CD4-positive, alpha-beta memory T cell (primary cell): ENCODE measurements at places on chromosomes 12 and 14. TPM values are rescaled to one million over a fixed set of nuclear protein-coding genes. Genes with fewer than 3 reads are reported as not detected.

Gene GYS2
- 0.32 TPM for total RNA-seq

DNA sequence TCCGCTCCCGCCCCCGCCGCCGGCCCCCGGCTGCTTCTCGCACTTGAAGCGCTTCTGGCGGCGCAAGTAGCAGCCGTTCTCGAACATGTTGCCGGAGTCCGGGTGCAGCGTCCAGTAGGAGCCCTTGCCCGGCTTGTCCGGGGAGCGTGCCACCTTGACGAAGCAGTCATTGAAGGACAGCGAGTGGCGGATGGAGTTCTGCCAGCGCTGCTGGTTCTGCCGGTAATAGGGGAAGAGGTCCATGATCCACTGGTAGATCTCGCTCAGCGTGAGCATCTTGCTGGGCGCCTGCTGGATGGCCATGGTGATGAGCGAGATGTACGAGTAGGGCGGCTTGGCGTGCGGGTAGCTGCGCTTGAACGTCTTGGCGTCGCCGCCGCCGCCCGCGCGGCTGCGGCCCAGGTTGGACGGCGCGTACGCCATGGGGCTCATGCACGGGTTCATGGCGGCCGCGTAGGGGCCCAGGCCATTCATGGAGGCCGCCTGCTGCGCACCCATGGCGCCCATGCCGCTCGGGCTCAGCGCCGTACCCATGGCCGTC is 3.0 kb downstream of the FOXA1 start:
- DNase-seq, result no peak

Gene SPSB2
- 21.9 TPM for total RNA-seq

DNA sequence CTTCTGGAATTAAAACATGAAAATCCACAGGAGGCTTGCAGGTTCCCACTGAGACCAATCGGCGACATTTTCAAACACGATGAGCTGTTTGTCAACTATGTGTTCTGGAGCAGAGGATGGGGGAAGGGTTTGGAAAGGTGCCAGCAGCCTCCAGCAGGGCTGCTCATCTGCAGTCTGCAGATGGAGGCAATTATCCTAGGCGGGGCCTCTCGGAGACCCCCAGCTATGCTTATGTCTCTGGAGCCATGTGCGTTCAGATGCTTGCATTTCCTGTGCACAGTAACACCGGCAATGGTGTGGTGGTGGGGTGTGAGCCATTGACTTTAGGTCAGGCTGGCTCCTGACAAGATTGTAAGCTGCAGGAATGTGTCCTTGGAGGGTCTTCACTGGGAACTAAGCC is 51.7 kb downstream of the RPH3A start:
- no peak for DNase-seq

Gene C1QL4
- total RNA-seq, result not detected

Gene SLC10A1
- not detected for total RNA-seq

Gene IL31
- total RNA-seq, result not detected

DNA sequence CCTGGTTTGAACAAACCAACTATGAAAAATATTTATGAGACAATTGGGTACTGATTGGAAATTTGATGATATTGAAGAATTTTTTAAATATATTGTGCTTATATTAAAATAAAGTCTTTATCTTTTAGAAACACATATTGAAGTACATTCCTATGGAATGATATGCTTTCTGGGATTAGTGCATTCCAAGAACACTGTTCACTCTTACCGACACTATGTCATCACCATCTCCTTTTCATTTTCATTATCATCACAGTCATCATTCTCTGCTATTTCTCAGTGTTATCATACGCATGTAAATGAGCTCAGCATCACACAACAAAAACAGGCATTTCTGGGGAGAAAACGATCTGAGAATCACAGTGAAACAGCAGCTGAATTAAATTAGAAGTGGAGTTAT is 513.3 kb upstream of the CCDC196 start:
- no peak for DNase-seq

- DNase-seq, result no peak
Observed at GRCh38 chr14:90177539-90178189, 78.7 kb upstream of the PSMC1 start.

GRCh38 chr12:172732-173161 is 41.2 kb downstream of the SLC6A12 start:
- DNase-seq, result no peak

- DNase-seq, result no peak
Observed at GRCh38 chr12:114319422-114319821, 86.5 kb downstream of the TBX5 start.

- DNase-seq, result no peak
Observed at GRCh38 chr12:83826112-83826511, 1086.5 kb downstream of the SLC6A15 start.

Gene TEAD4
- not detected for total RNA-seq

GRCh38 chr12:49797449-49797776 is 30.8 kb downstream of the NCKAP5L start:
- no peak for DNase-seq

Gene TNFAIP2
- total RNA-seq, result 5.8 TPM

Gene TFCP2
- 40.0 TPM for total RNA-seq

DNA sequence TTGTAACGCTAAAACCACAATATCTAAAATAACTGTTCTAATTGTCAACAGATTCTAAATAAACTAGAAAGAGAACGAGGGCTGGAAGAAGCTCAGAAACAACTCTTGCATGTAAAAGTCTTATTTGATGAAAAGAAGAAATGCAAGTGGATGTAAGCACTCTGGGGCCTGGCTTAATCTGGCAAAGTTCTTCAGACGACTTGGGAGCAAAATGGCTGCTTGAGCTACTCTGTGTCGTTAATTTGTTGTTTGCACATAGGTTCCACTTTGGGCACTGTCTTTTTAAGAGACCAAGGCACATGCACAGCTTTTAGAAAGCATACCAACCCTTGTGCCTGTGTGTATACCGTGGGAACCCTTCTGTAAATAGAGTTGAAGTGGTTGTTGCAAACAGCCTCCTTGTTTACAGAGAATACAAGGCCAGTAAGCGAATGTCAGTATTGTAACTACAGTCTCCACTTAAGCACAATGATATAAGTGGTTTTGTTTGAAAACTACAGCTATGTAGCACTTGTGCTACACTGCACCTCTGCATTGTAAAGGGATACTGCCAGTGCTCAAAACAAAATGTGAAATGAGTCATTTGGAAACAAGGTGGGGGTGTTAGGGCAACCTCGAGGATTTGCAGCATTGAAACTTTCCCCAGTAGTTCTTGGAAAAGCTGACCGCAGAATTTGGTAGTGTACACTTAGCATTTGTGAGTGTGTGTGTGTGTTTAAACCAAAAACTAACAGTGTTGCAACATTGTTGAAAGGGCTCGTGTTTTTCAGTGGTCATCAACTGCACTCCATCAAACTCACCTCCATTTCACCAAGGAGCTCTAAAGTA is 154.3 kb downstream of the CEP83 start:
- DNase-seq, result no peak

GRCh38 chr12:120887253-120888043 is 16.7 kb downstream of the SPPL3 start:
- no peak for DNase-seq

GRCh38 chr12:67450441-67450840 is 181.3 kb downstream of the CAND1 start:
- DNase-seq, result no peak

GRCh38 chr12:12734054-12734453 is 16.9 kb downstream of the CDKN1B start:
- DNase-seq, result no peak

DNA sequence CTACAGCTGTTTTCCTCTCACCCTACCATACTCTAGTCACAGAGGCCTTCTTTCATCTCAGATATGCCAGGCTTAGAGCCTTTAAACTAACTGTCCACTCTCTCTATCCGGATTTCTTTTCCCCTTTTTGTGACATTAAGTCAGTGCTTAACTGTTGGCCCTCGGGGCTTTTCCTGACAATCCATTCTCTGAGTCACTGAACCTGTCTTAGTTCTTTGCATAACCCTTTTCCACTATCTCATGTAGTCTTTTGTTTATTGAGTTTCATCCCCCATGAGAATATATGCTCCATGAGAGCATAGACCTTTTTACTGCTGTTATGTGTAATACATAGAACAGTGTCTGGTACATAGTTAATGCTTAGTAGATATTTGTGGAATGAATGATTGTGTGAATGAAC is 68.7 kb downstream of the PLEKHA5 start:
- DNase-seq, result no peak

GRCh38 chr12:24631676-24632426 is 317.1 kb downstream of the BCAT1 start:
- DNase-seq, result no peak

DNA sequence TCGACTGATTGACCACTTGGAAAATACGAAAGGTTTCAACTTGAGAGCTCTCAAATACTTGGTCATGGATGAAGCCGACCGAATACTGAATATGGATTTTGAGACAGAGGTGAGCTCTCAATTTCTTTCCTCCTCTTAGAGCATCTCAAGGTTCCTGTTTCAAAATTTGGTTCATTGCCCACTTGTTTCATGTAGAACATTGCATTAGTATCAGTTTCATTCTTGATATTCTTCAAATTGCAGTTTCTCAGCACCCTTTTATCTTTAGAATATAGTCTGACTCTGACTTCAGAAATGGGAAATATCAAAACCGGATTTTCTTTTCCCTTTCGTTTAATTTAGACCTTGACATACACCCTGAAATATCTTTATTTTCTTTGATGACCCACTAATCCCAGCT is 8.8 kb downstream of the DDX47 start:
- DNase-seq, result no peak

DNA sequence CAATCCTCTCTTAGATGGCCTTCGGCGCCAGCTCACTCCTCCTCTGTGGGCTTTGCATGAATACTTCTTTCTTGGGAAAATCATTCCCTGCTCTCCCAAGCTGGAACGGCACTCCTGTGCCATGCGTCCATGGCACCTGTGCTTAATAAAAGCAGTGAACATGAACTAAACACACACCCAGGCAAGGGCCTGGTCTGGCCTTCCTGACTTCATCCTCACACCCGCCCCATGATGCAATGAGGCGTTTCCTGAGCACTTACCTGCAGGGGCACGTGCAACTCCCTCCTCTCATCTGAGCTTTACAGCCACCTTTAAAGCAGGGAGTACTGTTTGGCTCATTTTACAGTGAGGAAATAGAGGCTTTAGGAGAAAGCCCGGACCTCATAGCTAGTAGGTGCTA is 219.8 kb downstream of the SLC41A2 start:
- DNase-seq, result no peak

DNA sequence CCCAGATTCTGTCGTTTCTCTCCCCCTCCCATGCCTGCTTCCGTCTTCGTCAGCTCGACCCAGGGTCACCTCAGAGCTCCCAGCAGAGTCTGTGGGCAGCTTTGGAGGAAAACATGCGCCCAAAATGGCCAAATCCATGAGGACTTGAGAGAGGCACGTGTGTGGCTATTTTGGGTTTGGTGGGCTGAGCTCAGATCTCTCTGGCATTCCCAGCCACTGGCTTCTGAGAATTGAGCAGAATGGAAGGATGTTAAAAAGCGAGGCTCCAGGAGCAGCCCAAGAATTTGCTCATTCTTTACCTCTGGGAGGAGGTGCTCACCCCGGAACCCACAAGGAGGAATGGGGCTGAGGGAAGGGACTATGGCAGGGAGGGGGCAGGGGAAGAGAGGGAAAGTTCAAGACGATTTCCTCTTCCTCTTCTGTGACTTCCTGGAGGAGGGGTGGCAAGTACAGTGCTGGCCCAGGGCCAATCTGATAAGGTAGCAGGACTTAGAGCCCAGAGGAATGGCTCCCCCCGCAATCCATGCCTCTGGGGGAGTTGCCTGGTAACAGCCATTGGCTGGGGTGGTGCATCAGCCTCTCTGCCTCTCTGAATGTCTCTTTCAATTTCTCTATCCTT is 20.1 kb downstream of the TSPAN9 start:
- DNase-seq, result no peak
